B cell (primary cell): ENCODE measurements at places on chromosomes 2 and 18. TPM values are rescaled to one million over a fixed set of nuclear protein-coding genes. Genes with fewer than 3 reads are reported as not detected.

The IMMT gene
- 63.5 and 66.0 TPM in 2 replicates for total RNA-seq

- DNase-seq, result no peak
Measured at GRCh38 chr2:239276851-239277250, 124.0 kb downstream of the HDAC4 start.

- peak; percentile 87 for DNase-seq
Measured at GRCh38 chr18:79819968-79820351, 22.2 kb downstream of the KCNG2 start.

The LIMS4 gene
- 0.47 and 0.49 TPM in 2 replicates for total RNA-seq

DNA sequence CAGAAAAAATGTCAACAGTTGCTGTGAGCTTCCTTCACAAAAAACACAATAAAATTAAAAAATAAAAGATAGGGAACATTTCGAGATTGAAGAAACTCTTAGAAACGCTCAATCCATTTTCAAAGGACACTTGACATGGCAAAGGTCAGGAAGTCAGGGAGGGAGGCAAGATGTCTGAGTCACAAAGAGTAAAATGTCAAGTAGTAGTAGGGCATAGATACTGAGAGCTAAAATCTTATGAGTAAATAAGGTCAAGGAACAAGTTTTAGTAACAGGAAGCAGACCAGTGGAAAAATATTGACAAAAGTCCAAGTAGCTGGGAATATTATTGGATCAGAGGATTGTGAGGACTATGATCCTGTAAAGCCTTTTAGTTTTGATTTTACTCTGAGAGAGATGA, 495.6 kb downstream of the TMX3 start:
- DNase-seq, result no peak

The EGR4 gene
- total RNA-seq, result 0.30 and 0.41 TPM in 2 replicates

GRCh38 chr2:60719331-60719730, 36.7 kb upstream of the PAPOLG start:
- no peak for DNase-seq

The CCDC138 gene
- total RNA-seq, result 11.4 and 16.3 TPM in 2 replicates

- no peak for DNase-seq
Measured at GRCh38 chr18:48314690-48315089, 94.5 kb downstream of the ZBTB7C start.

The CCDC148 gene
- total RNA-seq, result 0.56 TPM in 1 of 2 replicates, not detected in the other

The SAG gene
- 0.17 and 1.1 TPM in 2 replicates for total RNA-seq

GRCh38 chr2:174193737-174194136, 54.6 kb downstream of the OLA1 start:
- no peak for DNase-seq

The C1GALT1C1L gene
- not detected in 2 replicates for total RNA-seq

DNA sequence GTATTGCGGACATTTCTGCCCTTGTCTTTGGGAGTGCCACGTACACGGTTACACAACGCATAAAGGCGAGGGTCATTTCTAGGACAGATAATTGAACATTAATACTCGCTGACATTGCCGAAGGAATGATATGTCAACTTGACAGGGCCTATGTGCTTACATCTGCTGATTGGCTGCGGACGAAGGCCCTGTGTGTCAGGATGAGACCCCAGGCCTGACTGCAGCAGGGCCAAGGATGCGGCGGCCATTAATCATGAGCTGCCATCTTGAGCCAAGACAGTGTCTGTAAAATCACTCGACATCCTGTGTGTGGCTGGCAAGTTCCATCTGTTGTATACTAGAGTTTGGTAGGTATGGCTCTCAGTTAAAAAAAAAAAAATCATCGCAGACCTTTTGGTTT, 96.6 kb downstream of the MEIS1 start:
- no peak for DNase-seq

The RAX gene
- not detected in 2 replicates for total RNA-seq

DNA sequence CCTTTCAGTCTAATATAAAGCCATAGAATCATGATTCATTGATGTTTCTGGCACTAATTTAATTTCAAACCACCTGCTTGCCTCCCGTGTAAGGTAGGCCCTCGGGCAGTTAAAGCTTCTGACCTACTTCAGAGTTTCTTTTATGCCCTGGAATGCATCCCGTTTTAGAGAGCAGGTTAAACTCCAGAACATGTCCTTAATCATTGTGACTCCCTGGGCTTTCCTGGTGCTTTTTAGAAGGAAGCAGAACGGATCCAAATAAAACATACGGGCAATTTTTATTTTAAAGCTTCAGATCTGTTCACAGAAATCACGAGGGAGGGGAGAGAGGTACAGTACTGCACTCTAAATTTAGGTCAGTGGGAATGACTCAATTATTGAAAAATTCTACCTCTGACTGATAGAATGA, 134.8 kb downstream of the GCA start:
- DNase-seq, result no peak

DNA sequence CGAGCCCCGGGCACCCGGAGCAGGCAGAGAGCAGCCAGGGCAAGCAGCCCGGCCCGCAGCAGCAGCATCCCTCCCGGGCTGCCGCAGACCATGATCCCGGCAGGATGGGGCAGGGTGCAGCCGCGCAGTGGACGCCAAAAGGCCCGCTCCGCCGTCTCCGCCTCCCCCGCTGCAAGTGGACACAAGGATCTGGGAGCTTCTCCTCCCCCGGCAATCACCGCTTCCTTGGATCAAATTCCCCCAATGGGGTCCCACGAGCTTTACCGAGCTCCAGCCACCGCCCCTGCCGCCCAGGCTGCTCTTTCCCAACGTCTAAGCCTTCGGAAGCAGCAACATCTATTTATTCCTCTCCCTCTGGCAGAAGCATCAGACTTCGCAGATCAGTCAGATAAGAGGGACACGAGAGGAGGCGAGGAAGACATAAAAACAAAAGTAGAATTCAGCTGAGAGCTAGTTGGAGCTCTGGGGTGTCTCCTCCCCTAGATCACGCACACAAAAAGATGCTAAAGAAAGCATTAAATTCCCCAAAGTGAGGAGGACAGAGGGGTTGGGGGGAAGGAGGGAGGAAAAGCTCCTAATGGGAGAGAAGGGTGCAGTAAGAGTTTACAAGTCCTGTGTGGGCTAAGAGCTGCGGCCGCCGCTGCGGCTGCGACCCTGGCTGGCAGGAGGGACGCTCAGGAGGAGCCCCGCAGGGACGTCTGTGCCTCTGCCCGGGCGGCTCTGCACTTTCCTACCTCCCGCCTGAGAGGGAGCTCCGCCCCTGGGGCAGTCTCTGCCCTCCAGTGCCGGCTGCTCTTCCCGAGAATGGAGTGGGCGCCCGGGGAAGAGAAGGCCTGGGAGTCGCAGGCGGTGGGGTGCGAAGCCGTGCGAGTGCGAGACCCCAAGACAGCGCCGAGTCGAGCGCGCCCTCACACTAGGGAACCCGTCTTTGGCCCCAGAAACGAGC, at the start of gene FRZB:
Gene FRZB (minus strand): TSS at position 177 of the 946 bp plus-strand sequence. CDS start 85 bp downstream, at position 92.
- DNase-seq, result peak; percentile 7

The TEX44 gene
- total RNA-seq, result not detected in 2 replicates

- no peak for DNase-seq
Measured at GRCh38 chr2:68537011-68537410, 69.6 kb downstream of the APLF start.

- DNase-seq, result no peak
Measured at GRCh38 chr2:110903548-110903947, 171.2 kb downstream of the ACOXL start.

The ACSL3 gene
- 35.9 and 46.0 TPM in 2 replicates for total RNA-seq

- no peak for DNase-seq
Measured at GRCh38 chr18:770583-770961, 41.5 kb downstream of the YES1 start.

The IMPA2 gene
- 9.8 and 11.7 TPM in 2 replicates for total RNA-seq

- DNase-seq, result no peak
Measured at GRCh38 chr2:191646163-191646902, 31.6 kb upstream of the NABP1 start.
